ENCODE measurements at places on chromosomes 12 and 14.
A peak's percentile ranks its signal among the peaks of the same experiment; 100 is the strongest.

DNA sequence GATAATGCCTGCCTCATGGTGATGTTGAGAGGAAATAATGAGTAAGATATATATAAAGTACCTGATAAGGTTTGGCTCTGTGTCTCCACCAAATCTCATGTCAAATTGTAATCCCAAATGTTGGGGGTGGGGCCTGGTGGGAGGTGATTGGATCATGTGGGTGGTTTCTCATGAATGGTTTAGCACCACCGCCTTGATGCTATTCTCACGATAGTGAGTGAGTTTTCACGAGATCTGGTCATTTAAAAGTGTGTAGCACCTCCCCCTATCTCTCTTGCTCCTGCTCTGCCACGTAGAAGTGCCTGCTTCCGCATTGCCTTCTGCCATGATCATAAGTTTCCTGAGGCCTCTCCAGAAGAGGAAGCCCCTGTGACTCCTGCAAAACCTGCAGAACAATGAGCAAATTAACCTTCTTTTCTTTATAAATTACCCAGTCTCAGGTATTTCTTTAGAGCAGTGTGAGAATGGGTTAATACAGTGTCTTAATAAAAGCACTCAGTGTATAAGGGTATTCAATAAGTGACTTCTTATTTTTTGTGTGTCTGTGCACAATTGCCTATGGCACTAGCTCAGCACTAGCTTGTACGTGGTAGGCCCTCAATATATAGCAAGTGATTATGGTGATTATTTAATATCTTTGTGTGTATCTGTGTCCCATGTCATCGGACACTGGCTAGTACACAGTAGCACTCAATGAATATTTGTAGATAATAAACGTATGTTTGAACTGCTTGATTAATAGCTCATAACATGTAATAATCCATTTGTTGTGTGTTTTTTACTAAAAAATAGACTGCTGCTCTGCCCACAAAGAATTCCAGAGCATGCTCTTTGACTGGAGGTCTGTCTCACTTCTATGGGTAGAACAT, 138.1 kb upstream of the LMNTD1 start:
- DNase-seq: no peak

- no peak for DNase-seq
Observed at GRCh38 chr12:67727702-67728666, 79.4 kb downstream of the DYRK2 start.

DNA sequence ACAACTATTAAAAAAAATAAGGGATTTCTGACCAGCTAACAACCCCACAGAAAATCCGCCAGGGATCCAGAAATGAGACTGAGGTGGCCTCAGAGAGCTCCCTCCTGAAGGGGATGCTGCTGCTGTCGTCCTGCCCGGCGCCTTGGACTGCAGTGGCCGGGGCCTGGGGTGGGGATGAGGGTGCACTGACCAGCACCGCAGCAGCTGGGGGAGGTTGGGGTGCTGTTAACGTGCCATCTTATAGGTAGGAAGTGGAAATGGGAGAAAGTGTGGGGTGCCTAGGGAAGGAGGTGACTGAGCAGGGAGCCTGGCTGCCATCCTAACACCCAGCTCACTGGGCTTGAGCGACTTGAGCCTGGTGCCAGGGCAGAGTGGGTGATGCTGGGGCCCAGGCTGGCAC, 32.0 kb downstream of the DDX11 start:
- DNase-seq: no peak

DNA sequence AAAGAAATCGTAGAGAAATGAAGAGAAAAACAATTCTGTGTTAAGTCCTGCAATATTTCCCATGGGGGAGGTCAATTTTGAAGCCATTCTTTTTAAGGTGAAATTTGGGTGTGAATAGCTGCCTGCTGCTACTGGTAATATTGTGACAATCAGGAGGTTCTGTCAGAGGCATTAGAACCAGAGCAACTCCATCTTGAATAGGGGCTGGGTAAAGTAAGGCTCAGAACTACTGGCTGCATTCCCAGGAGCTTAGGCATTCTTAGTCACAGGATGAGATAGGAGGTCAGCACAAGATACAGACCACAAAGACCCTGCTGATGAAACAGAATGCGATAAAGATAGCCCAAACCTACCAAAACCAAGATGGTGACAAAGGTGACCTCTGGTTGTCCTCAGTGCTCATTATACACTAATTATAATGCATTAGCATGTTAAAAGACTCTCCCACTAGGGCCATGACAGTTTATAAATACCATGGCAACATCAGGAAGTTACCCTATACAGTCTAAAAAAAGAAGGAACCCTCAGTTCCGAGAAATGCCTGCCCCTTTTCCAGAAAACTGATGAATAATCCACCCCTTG, 24.8 kb upstream of the MTHFD1 start:
- DNase-seq: no peak

GRCh38 chr14:73591690-73592449, at the start of gene ACOT4:
Gene ACOT4 (plus strand): TSS chr14:73591873. CDS start chr14:73591960, 87 bp downstream.
- peak; percentile 61 for DNase-seq

DNA sequence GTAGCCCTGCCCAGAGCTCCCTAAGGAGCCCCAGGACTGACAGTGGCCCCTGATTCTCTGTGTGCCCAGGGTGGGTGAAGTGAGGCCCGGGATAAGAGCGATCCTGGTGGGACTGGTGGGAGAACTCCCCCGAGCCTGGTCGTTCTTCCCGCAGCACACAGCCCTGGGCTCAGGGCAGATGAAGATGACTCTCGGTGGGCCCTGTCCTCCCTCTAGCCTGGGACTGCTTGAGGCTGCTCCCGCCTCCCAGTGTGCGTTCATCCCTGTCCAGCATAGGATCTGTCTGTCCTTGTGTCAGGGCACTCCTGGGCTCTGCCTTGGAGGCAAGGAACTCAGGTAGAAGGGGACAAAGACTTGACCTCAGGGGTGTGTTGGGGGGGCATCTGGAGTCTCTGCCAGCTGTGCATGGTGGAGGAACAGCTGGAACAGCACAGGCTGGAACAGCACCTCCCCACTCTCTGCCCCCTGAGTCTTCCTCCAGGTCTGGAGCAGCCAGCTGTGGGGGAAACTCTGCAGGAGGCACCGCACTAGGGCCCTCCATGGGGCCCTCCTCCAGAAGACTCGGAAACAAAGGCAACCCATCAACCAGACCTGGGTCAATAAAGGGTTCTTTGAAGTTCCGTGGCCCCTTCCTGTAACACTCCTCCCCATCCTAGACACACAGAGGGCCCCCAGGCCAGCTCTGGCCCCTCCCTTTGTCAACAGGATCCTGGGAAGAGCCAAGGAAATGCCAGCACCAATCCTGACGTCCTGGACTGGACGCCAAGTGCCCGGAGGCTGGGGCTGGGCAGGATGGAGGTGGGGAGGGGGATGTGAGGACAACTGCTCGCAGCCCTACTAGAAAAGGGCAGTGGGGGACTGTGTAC, 15.9 kb downstream of the FAIM2 start:
- no peak for DNase-seq

- no peak for DNase-seq
Observed at GRCh38 chr14:68263563-68264259, 444.1 kb downstream of the RAD51B start.

DNA sequence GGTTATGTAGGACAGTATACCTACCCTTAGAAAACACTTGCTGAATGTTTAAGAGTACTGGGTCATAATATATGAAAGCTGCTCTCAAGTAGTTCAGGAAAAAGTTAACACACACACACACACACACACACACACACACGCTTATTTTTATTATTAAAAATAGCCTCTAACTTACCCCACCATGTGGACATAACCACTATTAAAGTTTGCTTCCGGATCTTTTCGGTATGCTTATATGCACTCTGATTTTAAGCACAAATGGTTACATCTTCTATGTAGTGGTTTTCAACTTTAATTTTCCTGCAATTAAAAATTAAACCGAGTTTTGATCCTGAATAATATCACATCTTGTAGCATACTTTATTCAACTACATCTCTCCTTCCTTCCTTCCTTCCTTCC, 84.9 kb upstream of the TRAF3 start:
- no peak for DNase-seq
